BJ (cell line): ENCODE measurements at places on chromosomes 3 and 15.

DNA sequence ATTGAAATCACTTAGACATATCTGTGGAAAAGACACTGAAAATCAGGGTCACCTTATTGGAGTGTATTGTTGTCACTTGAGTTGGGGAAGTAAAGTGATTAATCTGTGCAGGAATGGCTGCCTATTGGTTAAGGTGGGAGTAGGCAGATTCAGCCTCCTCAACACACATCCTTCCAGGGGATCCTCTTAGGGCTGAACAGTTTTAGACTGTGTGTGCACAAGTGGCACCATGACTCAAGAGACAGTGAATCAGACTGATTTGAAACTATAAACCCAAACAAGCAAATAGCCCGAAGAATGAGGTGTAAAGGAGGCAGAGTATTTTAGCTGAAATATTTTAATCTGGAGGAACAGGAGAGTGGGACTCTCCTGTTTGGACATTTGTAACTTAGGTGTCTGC lies 4.9 kb downstream of the ABHD17C start:
- DNase-seq: no peak

DNA sequence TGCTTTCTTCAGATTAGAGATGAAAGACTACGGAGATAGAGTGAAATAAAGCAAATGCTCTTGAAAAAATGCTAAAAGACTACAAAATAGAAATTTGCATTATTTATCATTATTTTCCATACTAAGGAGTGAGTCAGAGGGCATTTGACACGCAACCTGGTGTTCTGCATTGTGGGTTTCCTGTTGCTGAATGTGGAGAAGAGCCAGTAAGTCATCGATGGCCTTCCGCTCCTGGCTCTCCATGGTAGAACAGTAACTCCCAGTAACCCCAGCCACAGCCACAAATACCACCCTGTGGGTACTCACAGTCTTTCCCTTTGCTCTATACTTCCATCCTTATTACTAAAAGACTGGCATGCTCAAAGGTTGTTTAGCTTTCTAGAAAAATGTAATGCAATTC lies 61.5 kb downstream of the CGGBP1 start:
- no peak for DNase-seq

GRCh38 chr15:59686389-59686788 lies 2.7 kb downstream of the BNIP2 start:
- no peak for DNase-seq

DNA sequence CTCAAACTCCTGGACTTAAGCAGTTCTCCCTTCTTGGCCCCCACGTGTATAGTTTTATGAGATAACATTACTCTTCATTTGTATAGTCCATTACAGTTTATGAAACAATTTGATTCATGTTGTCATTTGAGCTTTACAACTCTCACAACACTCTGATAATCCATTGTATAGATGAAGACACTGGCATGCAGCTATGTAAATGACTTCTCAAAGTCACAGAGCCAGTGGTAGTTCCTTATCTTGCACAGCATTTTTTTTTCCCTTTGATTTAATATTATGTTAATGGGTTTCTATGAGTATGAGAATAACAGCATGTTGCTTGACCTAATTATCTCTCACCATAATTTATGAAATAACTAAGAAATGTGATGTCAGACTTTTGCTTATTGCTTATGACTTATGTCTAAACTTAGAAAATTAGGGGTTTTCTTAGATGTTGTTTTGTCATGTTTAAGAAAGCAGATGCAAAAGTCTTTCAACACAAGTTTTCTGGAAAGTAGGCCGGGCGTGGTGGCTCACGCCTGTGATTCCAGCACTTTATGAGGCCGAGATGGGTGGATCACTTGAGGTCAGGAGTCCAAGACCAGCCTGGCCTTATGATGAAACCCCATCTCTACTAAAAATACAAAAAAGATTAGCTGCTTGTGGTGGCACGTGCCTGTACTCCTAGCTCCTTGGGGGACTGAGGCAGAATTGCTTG lies 13.3 kb downstream of the VPS8 start:
- no peak for DNase-seq

DNA sequence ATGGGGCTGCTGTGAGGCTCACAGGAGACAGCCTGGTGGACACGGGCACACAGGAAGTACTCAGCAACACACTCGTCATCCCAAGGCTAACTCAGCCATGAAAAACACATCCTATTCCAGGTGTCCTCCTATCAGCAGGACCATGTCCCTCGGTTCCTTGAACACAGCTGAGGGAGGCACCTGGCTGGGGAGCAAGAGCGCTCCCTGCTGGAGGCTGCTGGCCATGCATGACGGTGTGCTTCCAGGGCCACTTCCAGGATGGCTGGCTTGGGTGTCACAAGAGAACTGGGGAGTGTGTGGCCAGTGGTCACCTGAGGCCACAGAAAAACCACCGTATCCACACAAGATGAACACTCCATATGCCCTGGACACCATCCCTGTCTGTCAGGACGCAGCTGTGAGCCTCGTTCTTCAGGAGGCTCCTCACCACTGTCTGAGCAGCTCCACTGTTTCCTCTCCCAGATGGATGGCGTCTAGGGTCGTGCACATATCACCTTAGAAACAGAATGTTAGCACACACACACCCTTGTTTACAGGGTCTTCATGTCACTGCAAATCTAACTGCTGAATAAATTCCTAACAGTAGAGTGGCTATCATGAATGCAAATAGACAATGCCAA lies 31.0 kb downstream of the POC1A start:
- DNase-seq: no peak

DNA sequence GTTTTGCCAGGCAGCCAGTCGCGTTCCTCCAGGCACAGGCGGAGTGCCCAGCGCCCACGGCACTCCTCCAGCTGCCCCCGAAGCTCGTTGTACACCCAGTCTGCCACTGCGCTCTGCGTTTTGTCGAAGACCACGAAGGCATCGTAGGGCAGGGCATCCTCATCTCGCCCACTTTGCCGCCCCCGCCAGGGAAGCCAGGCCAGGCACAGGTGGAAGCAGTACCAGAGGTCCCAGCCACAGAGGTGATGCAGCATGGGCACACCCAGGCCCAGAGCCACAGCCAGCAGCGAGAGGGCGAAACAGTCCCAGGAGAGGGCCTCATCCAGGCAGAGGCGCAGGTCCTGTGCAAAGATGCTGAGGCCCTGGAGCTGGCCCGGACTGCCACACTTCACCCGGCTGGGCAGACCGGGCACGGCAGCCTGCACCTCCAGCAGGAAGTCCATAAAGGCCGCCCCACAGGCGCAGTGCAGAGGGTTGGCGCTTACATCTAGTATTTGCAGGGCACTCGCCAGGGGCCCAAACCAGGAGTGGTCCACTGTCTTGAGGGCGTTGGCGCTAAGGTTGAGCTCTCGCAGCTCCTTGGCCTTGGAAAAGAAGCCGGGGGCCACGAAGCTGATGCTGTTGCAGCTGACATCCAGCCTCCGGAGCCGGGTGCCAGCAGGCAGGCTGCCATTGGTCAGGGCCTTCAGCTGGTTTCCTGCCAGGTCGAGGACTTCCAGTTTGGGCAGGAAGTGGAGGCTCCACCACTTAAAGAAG lies 3.7 kb downstream of the TLR9 start:
- no peak for DNase-seq

DNA sequence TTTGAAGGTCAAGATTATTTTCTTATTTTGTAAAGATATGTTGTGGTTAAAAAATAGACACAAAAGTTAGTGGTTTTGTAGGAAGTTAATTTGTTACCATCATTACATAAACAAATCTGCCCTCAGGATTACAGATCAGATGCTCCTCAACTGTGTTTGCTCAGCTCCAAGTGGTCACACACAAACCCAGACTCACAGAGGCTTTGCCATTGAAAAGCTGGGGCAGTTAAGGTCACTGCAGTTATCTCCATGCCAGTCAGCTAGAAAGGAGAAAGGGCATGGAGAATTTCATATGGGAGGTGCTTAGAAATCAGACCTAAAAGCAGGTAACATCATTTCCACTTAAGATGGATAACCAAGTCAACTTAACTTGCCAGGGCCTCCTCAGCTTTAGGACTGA lies 825.7 kb upstream of the GBE1 start:
- no peak for DNase-seq

DNA sequence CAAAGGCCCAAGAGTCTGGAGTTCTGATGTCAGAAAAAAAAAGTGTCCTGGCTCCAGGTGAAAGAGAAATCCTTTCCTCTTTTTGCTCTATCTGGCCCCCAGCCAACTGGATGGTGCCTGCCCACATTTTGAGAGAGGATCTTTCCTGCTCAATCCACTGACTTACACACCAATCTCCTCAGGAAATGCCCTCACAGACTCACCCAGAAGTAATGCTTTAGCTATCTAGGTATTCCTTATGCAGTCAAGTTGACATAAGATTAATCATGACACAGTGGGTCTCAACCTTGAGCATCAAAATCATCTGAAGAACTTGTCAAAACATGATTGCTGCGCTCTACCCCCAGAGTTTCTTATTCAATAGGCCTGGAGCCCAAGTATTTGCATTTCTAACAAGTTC lies 31.2 kb downstream of the STRIT1 start:
- DNase-seq: no peak

- peak; percentile 23 for DNase-seq
These were observed 93.1 kb upstream of the RPL32 start for GRCh38 chr3:12934431-12934830.

DNA sequence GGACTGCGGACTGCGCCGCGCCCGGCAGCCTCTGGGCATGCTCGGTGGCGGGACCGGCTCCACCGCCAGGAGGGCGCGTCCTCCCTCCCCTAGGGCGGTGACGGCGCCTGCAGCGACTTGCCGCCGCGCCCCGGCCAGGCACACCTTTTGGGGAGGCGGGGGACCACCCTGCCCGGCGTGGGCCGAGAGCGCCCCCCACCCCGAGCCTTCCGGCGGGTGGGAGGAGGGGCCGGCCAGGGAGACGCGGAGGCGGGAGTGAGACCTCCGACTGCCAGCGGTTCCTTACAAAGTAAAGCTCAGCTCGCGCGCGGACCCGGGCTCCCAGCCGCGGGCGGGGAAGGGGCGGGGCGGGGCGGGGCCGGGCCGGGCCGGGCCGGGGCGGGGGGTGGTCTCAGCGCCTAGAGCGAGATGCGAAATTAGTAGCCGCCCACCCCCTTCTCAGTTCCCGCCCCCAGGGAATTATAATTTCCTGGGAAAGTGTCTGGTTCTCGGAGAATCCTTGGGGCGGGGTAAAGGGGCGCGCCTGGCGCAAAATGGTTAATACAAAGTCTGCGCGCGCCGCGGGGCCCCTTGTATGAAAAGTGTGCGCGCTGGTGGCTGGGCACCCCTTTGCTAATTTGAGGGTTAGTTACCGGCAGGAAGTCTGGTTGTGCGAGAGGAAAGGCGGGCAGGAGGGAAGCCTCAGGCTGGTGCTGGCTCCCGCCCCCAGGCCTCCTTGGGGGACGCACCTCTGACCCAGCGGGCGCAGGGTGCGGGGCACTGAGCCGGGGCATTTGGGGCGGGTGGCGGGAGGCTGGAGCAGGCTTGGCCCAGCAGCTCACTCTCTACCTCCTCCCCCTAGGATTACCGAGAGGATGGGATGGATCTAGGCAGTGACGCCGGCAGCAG lies 224.8 kb upstream of the IL12A start:
- DNase-seq: no peak

GRCh38 chr3:85170646-85171045 lies 211.9 kb downstream of the CADM2 start:
- no peak for DNase-seq

DNA sequence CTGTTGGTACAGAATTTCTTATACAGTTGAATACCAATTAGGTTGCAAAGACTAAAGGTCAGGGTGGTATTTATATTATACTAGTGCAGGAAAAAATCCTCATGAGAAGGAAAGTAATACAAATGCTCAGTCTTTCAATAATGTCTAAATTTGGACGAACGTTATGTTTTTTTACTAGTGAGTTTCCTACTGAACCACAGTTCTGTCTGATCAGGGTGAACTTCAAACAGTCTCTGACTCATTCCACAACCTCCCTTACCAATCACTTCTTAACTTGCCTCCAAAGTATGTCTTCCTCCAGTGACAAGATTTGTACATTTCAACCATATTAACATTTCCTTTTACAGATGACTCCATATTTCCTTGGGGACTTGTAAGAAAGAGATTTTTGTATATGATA lies 3.4 kb downstream of the TMEM212 start:
- DNase-seq: no peak

DNA sequence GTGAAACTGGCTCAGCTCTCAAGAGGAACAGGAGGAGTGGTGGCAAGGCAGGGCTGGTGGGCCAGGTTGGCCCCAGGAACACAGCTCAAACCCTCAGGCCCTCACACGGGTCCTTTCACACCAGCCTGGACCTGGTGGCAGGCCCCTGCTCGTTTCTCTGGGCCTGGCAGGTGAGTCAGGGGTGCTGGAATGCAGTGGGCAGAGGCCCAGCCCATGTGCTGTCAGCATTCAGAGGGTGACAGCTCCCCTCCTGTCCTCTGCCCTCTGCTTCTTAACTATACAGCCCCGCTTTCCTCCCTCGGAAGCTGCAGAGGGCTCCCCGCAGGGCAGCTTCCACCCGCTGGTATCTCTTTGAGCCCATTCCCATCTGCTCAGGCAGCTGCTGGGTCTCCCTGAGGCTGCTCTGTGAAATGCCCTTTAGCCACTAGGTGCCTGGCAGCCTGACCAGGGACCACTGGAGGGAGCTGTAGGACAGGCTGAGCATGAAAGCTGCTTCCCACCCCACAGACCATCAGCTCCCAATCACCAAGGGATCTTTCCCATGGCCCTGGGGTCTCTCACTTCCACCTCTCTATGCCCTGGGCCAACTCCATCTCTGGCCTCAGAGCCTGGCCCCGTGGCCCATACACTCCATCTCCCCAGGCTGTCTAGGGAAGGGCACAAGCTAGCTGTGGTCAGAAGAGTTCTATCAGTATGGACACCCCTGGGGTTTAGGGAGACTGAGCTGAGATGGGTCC lies 24.8 kb downstream of the SHF start:
- DNase-seq: peak; percentile 35

- DNase-seq: no peak
These were observed 5.4 kb upstream of the CFAP91 start for GRCh38 chr3:119697394-119697793.

GRCh38 chr15:72783004-72783639 lies 436 bp downstream of the ADPGK start:
- no peak for DNase-seq

DNA sequence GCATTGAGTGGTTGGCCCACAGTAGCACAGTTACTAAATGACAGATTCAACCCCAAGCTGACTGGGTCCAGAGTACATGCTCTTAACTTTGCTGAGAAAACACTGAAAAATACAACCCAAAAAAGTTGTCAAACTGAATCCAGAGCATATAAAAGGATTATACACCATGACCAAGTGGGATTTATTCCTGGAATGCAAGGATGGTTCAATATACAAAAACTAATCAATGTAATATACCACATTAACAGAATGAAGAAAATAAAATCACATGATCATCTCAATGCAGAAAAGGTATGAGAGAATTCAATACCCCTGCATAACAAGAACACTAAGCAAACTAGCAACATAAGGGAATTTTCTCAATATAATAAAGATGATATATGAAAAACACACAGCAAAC lies 98.5 kb downstream of the STAG1 start:
- DNase-seq: no peak
